Occipital lobe (tissue), 3 donors: ENCODE measurements at places on chromosomes 5 and 9. TPM values are rescaled to one million over a fixed set of nuclear protein-coding genes. Genes with fewer than 3 reads are reported as not detected.
A peak's percentile ranks its signal among the peaks of the same experiment; 100 is the strongest.

GRCh38 chr9:83336706-83337105 is 201.5 kb downstream of the FRMD3 start:
- DNase-seq: no peak

DNA sequence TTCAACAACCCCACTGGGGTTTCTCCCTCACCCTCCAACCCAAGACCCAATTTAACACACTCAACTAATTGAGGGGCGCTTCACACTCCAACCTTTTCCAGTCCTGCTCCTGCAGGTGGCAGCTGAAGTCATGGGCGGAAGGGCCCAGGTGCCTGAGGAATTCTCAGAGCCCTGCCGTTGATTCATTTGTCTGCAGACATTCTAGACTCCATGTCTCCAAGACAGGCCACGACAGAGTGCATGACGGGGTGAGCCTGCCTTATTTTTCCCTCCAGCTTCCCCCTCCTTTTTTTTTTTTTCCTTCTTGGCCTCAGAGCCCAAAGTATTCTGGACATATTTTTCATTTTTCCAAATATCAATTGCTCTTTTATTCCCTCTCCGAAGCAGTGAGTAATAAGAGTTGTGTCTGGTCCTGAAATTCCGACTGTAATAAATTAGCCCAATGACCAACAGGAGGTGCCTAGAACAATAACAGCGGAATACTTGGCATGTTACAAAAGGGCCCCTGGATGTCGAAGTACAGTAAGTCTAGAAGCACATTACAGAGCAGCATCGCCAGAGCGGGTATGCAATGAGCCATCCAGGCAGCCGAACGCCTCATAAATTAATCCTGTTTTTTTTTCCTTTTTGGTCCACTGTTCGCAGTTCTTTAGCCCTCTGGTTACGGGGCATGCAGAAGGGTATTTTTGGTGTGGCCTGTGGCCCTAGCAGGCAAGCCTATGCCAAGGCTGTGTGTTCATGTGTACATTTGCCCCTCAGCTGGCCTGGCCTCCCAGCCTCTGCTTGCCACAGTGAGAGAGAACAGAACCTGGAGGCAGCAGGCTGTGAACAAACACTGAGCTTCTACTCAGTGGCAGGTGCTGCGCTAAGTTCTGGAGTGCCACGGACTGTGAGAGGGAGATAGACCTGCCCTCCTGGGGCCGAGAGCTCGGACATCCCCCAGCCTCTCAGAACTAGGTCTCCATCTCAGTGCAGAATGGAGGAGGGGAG is 8.6 kb upstream of the SMIM23 start:
- DNase-seq: no peak

GRCh38 chr9:33731142-33731541 is 64.2 kb upstream of the PRSS3 start:
- no peak for DNase-seq

- DNase-seq: no peak
Measured at GRCh38 chr5:76818844-76819831, at the start of gene F2RL1. TSS of gene F2RL1 (plus strand) at chr5:76819030. CDS start at chr5:76819183, 153 bp downstream.

- no peak for DNase-seq
Measured at GRCh38 chr9:10146517-10147331, 466.1 kb downstream of the PTPRD start.

DNA sequence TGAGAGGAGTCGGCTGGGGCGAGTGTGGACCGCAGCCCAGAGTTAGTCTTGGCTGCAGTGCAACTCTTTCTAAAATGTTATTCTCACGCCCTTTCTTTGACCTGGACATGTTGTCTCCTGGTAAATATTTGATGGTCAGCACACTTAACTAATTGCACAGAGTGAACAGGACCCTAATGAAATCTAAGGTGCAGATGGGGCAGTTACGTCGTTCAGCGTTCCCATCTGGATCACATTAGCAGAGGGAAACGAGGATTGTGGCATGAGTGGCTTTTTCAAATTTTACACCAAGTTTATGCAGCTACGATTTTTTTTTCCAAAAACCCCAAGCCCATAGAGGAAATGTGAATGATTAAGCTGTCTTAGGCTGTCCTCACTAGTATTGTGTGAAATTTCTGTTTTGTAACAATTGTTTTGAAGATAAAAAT is 483 bp downstream of the C9orf85 start:
- no peak for DNase-seq

- DNase-seq: no peak
Measured at GRCh38 chr9:32378496-32378895, 5.9 kb upstream of the ACO1 start.

DNA sequence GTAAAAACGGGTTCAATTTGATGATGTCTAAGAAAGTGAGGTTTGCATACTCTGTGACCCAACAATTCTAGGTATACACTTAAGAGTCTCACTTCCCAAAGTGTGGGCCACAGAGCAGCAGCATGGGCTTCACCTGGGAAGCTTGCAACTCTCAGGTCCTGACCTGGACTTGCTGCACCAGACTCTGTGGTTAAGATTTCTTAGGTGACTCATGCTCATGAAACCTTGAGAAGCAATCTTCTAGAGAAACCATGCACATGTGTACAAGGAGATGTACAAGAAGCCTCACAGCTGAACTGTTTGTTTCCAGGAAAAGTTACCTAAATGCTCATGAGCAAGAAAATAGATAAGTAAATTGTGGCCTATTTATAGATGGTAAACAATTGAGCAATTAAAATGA is 30.0 kb downstream of the DNAJC21 start:
- DNase-seq: no peak

GRCh38 chr9:81575956-81576355 is 113.4 kb downstream of the TLE1 start:
- DNase-seq: no peak

- DNase-seq: no peak
Measured at GRCh38 chr9:115220319-115221005, 102.5 kb upstream of the TNC start.

- no peak for DNase-seq
Measured at GRCh38 chr5:67178966-67179365, 17.6 kb downstream of the CD180 start.

GRCh38 chr9:111013250-111013649 is 25.0 kb downstream of the LPAR1 start:
- no peak for DNase-seq

- DNase-seq: no peak
Measured at GRCh38 chr9:11595756-11596155, 983.0 kb upstream of the PTPRD start.

DNA sequence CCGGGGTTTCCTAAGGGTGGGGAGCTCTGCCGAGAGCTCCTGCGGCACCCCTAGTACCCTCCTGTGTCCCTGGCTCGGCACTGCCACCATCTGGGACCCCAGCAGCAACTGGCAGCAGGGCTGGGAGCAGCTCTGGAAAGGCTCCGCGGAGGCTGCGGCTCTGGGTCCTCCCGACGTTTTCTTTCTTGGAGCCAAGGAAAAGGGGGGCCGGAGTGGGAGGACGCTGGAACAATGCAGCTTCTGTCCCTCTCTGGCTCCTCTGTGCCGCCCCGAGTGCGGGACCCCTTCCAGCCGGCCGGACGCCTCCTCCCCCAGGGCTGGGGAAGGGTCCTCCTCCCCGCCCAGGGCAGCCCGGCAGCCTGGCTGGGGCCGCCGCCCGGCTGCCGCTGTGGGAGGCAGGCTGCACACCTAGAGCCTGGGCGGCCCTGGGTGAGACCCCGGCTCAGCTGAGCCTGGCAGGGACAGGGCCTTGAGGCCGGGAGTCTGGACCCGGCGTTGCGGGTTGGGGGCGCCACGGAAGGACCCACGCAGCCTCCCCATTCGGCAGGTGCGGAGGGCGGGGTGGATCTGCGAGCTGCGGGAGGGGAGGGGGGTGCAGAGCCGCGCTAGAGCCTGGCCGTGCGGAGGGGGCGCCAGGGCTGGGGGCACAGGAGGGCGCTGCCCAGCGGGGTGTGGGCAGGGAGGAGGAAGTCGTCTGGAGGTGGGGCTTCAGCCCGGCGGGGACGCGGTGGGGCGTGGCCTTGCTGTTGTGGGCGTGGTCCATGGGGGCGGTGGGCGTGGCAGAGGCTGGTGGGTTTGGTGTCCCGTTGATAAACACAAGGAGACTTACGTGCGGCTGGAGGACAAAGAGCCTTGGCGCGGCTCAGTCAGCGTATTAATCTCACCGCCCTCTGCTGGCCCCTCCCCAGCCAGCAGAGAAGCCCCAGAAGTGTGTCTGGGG is 15.1 kb downstream of the GPSM1 start:
- DNase-seq: peak; percentile 36

GRCh38 chr5:94245608-94246007 is 372.8 kb downstream of the KIAA0825 start:
- DNase-seq: no peak

GRCh38 chr9:138102246-138103051 is 224.9 kb downstream of the CACNA1B start:
- no peak for DNase-seq

- no peak for DNase-seq
Measured at GRCh38 chr9:93576258-93577077, at the start of gene PHF2. TSS of gene PHF2 (plus strand) at chr9:93576584. CDS start at chr9:93576774, 190 bp downstream.

GRCh38 chr5:131068893-131069643 is 96.0 kb downstream of the HINT1 start:
- peak; percentile 40 for DNase-seq

DNA sequence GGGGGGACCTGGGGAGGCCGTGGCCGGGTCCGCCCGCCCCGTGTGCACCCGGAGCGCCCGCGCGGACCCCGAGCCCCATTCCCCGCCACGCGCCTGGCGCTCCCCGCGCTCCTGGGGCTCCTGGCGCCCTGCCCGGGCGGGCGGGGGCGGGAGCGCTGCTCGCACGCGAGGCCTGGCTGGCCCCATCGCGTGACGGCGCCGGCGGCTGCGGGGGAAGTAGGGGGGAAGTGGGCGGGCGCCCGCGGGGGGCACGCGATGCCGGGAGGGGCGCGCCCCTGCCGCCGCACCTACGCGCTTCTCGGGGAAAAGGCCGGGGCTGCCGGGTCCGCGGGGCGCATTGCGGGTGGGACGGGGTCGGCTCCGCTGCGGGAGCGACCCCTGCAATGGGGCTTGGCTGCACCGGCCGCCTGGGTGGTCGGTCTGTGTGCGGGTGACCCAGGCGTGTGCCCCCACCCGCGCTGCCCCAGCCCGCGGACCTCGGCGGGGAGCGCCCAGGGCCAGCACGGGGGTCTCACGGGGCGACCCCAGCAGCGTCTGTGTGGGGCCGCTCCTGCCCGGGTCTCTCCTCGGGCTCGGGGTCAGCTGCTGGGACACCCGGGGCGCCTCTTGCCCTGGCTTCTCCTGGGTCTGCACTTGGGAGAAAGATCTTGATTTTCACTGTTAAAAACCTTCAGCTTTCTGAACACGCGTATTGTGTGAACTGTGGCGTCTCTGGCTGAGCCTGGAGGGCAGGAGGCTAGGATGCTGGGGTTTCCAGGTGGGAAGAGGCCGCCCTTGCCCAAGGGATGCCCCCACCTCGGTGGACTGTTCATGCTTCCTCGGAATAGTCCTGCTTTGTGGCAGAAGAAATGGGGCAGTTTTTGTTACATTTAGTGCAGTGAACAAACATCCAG is 52.4 kb downstream of the AHRR start:
- no peak for DNase-seq

- DNase-seq: no peak
Measured at GRCh38 chr9:92501671-92502393, 19.5 kb upstream of the ASPN start.

DNA sequence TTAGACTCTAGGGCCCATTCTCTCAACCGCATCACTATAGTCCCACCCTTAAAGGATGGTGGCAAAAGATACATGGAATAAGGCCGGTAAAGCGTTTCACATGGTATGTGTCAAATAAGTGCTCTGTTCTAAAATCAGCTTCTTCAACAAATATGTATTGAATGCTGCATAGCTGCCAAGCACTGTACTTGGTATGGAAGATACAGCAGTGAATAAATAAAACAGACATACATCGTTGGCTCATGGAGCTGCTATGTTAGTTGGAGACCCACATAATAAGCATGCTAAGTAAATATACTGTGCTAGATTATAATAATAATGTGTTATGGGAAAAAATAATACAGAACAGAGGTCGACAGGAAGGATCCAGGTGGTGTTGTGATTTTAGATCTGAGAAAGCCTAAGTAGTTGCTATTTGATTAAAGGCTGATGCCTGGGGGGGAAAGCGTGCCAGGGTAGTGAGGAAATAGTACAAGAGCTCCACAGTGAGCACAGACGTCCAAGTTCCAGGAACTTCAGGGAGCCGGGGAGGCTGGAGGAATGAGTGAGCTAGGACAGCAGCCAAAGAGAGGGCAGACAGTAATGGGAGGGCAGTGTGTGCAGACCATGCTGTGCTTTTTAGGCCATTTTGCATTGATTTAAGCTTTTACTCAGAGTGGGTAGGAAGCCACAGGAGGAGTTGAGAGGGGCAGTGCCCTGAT is 93.7 kb downstream of the JAKMIP2 start:
- peak; percentile 8 for DNase-seq

GRCh38 chr5:50564079-50564478 is 102.4 kb upstream of the PARP8 start:
- DNase-seq: no peak

DNA sequence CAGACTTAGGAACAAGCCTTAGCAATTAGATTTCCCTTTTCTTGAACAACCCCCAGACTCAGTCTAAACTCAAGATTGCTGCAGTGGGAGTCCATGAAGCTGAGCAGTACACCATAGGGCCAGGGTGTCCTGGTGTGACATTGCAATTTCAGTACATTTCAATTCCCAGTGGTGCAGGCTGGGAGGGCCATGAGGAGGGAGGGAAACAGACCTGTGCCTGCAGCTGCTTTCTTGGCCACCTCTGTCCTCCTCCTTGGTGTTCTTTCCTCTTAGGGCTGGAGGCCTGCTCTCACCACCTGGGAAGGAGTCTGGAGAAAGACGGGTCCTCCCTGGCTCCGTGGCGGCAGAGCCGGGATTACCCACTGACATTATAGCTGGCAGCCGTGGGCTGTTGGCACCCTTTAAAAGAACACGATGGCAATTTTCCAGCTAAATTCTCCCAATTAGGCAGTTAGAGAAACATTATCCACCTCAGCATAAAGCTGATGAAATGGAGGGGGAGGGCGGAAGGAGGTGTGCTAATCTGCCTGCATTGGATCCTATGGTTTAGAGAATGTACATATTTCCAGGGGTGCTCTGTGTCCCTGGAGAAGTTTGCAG is 186.4 kb downstream of the SLIT3 start:
- DNase-seq: no peak

The MYOT gene
- 0.31 TPM for total RNA-seq

The C9orf153 gene
- 0.62 TPM for total RNA-seq

The OLFM1 gene
- total RNA-seq: 77.8 TPM

The DND1 gene
- total RNA-seq: 0.31 TPM

The ERAP2 gene
- 10.9 TPM for total RNA-seq

The NR4A3 gene
- total RNA-seq: 8.7 TPM

The BAAT gene
- 0.31 TPM for total RNA-seq

The IL17B gene
- not detected for total RNA-seq

The TERT gene
- total RNA-seq: not detected

The IL3 gene
- not detected for total RNA-seq

The PCA3 gene
- 0.16 TPM for total RNA-seq

The MEF2C gene
- 2,088 TPM for total RNA-seq

The ENG gene
- 0.16 TPM for total RNA-seq
